CD8-positive, alpha-beta T cell (primary cell): ENCODE measurements at places on chromosomes 6 and 20.

DNA sequence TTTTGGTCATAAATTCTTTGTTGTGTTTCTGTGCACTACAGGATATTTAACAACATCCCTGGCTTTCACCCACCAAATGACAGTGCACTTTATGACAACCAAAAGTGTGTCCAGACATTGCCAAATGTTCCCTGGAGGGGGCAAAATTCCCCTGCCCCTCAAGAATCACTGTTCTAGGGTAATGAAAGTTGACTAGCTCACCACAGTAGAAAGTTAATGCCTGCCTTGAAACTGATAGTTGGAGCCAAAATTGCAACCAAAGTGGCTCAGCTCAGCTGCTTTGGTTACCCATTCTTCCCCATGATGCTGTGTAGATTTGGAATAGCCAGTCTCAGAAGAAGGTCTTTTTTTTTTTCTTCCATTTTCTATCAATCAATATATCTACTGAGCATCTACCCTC, 150.6 kb downstream of the RALGAPA2 start:
- no peak for DNase-seq

DNA sequence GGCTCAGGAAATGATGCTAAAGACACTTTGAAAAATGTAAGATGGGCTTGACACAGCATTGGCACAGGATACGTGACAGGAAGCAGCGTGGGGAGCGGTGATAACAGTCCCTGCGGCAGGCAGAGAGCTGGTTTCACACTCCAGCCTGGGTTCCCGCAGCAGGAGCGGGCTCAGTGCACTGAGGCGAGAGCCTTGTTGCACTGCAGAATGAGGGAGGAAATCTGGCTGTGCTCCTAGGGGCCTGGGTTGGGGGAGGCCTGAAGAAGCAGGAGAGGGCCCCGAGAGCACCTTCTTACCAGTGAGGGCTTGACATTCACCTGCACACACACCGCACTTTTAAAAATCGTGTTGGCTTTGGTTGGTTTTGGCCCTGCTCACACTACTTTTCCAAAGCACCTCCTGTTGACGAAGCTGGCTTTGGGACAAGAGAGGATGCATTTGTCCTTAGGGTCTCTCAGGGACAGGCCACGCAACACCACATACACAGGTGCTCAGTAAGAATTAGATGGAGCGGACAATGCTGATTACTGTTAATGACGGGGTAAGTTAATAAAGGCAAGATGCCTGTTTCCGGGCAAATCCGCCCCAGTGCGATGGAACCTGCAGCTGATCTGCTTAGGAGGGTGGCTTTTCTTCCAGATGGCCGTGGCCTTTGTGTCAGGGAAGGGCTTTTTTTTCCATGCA, 49.4 kb upstream of the ARMC2 start:
- peak; percentile 81 for DNase-seq

- DNase-seq = no peak
Observed at GRCh38 chr20:49727478-49727877, 13.8 kb upstream of the B4GALT5 start.

- peak; percentile 58 for DNase-seq
Observed at GRCh38 chr20:35619196-35620095, 3.8 kb downstream of the SPAG4 start.

DNA sequence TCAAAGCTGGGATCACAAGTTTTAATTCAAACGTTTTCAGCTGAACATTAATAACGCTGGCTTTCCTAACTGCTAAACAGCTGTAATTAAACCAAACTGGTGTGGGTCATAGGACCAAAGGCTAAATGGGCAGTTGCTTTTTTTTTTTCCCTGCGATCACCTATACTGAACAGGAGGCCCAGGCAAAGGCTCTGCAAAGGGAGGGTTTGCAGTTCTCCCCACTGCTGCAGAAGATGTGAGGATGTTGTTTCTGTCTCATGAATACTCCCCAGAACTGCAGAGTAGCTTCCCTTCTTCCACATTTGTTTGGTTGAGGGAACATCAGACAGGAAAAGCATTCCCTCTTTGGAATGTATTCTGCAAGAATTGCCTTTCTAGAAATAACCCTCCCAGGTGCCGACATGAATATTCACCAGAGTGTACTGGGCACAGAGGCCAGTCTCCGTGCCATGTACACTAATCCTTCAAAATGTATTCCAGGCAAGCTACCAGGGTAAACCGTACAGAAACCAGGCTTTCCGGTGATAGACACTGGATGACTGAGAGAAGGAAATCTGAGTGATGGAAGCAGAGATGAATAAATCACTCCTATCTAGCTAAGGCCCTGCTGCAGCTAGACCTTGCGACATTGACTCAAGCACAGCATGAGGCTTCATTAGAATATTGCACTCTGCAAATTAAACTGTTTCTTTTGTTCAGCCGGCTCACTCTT, 370.1 kb downstream of the BTBD9 start:
- no peak for DNase-seq

DNA sequence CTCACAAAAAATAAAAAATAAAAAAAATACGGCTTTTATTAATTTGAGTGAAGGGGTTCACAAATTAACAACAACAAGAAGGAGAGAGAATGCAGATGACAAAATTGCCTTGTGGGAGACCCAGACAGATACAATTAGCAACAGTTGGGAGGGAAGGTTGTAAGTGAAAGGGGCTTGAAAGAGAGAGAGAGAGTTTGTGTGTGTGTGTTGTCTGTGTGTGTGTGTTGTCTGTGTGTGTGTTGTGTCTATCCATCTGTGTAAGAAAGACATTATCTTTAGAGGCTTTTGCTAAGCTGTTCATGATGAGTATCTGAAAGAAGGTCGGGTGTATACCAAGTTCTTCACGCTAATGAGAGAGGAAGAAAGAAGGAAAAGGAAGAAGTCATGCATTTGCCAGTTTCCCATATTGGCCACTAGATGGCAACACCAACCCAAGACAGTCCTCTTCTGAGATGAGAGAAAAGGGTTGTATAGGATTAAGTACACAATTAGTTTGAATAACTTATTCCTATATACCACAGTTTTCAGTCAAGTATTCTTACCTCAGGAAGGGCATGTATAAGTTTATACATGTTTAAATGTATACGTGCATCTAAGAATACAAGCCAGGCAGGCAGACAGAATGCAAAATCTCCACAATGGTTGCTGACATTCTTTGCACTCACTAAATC, 63.7 kb upstream of the CD2AP start:
- peak; percentile 27 for DNase-seq

DNA sequence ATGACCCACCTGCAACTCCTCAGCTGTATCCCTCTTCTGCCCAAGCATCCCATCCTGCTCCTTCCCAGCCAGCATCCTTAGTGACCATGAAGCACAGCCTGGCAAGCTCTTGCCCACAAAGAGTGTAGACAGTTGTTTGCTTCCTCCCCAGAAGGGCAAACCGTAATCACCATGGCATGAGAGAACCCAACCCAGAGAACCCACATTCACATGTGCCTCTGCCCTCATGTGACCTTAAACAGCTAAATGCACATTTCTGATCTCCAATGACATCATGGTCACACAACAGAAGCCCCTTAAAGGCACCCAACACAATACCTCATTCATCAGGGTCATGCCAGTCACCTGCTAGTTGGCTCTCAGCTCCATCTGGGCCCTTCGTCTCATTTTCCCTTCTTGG, 162.8 kb upstream of the CDYL start:
- no peak for DNase-seq

- no peak for DNase-seq
Observed at GRCh38 chr20:62043131-62043914, 22.4 kb downstream of the TAF4 start.

- DNase-seq = no peak
Observed at GRCh38 chr6:21731411-21732031, 138.0 kb downstream of the SOX4 start.

- DNase-seq = no peak
Observed at GRCh38 chr6:56555438-56555872, 87.2 kb downstream of the DST start.

GRCh38 chr20:35901678-35902544, 52.4 kb downstream of the SCAND1 start:
- DNase-seq = no peak

DNA sequence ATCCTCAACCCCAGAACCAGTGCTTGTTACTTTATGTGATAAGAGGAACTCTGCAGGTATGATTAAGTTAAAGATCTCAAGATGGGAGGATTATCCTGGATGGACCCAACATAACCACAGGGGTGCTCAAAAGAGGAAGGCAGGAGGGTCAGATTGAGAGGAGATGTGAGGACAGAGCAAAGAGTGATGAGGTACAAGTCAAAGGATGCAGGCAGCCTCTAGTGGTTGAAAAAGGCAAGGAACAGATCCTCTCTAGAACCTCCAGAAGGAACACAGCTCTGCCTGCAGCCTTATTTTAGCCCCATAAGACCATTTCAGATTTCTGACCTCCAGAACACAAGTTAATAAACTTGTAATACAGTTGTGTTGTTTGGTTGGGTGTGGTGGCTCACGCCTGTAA, 41.2 kb downstream of the PDSS2 start:
- no peak for DNase-seq

- no peak for DNase-seq
Observed at GRCh38 chr6:85436411-85436810, 13.5 kb upstream of the NT5E start.

DNA sequence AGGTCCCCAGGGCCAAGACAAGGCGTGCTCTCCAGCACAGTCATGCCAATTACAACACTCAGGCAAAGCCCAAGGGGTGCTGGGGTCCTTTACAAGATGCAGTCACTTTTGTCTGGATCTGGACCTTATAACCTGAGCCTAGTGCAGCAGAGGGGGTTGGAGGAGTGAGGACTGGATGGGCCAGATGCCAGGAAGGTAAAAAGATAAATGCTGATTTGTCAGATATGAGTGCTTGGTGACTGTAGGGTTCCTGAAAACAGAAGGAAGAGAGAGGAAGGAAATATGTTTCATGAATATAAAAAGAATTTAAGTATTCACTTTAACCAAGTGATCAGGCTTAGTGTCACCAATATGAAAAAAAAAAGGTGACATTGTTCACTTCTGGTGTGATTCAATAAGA, 43.4 kb upstream of the TFAP2A start:
- no peak for DNase-seq

GRCh38 chr6:142601427-142601826, 299.6 kb downstream of the ADGRG6 start:
- no peak for DNase-seq

GRCh38 chr20:58403272-58403671, 14.2 kb downstream of the VAPB start:
- DNase-seq = no peak

GRCh38 chr6:25481267-25481666, 170.7 kb upstream of the SCGN start:
- DNase-seq = no peak

- no peak for DNase-seq
Observed at GRCh38 chr6:55512904-55513303, 66.1 kb downstream of the HMGCLL1 start.

DNA sequence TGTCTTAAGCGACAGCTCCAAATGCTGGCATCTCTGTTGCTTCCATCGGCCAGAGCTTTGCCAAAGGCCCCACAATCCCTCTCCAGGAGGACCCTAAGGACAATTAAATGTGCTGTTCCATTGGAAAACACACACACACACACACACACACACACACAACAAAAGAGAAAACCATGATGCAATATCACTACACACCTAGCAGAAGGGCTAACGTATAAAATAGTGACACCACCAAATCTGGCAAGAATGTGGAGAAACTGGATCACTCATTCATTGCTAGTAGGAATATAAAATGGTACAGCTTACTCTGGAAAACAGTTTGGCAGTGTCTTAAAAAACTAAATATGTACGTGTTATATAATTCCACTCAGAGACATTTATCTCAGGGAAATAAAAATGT, 13.0 kb upstream of the TMEM14A start:
- DNase-seq = no peak

- no peak for DNase-seq
Observed at GRCh38 chr20:4661191-4661590, 60.5 kb upstream of the PRND start.

- no peak for DNase-seq
Observed at GRCh38 chr6:38599261-38599660, 40.5 kb downstream of the BTBD9 start.

DNA sequence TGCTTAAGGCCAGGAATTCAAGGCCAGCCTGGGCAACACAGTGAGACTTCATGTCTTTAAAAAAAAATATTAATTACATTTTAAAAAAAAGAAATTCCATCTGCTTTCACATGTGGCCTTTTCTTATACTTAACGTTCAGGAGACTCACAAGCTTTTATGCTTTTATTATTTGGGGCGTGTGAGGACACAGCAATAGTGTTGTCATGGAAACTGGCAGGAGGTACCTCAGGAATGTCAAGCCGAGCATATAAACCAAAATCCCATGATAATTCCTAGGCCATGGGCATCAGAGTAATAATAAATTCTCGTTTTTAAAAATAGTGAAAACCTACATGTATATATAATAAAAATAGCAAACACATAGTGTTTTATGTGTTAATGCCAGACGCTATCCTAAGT, 89.8 kb downstream of the IYD start:
- no peak for DNase-seq

DNA sequence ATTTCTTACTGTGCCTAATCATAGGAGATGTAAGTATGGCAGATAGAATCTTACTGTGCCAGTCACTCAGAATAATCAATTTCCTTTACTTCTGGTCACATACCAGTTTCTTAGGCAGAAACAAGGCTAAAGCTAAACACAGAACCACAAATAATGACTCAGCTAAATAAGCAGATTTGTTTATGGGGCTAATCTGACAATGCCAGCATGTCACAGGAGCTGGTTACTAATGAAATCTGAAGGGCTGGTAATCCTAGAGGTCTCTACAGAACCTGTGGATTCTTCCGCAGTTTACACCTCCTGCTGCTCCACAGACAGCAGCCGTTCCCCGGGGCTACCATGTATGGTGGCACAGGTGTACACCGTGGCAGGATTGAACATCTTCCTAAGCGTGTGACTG, 80.8 kb downstream of the LYRM4 start:
- no peak for DNase-seq

GRCh38 chr6:5659467-5659866, 347.3 kb downstream of the NRN1 start:
- DNase-seq = no peak

DNA sequence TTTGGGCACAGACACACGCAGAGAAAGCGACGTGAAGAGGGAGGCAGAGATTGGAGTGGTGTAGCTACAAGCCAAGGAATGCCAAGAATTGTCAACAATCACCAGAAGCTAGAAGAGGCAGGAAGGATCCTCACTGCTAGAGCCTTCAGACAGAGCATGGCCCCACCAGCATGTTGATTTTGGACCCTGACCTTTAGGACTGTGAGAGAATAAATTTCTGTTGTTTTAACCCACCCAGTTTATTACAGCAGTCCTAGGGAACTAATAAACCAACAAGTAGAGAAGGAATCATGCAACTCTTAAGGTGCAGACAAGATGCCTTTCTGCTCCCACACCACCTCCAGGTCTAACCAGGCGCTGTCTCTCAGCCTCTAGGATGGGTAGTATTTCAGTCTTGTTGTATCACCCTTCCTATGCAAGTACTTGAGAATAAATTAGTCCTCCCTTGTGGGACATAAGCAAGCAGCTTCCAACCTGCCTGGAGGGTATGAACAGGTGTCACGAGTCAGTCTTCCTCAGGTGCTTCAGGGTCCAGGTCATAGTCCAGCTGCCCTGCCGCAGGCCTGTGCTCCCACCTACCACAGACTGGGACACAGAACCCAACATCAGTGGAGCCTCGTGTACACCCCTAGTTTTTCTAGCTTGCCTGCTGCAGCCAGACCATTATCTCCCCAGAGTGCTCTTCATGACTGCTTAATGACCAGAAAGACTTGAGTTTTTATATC, 46.4 kb upstream of the CCN2 start:
- DNase-seq = no peak
